MCF 10A (cell line): ENCODE measurements at places on chromosomes 5 and 9. TPM values are rescaled to one million over a fixed set of nuclear protein-coding genes. Genes with fewer than 3 reads are reported as not detected.
A peak's percentile ranks its signal among the peaks of the same experiment; 100 is the strongest.

Gene PROB1
- 2.3 and 3.1 TPM in 2 replicates for total RNA-seq

Gene IL3
- not detected in 2 replicates for total RNA-seq

Gene RAD17
- 21.9 and 25.9 TPM in 2 replicates for total RNA-seq

Gene SYNPO
- total RNA-seq = 6.3 and 7.1 TPM in 2 replicates

Gene LAMC3
- total RNA-seq = not detected in 2 replicates

Gene PCDHGA6
- 0.44 and 0.49 TPM in 2 replicates for total RNA-seq

Gene PLAC8L1
- total RNA-seq = 2.5 and 3.0 TPM in 2 replicates

Gene INPP5E
- total RNA-seq = 16.3 and 17.4 TPM in 2 replicates

Gene CA9
- not detected in 2 replicates for total RNA-seq

Gene FSTL4
- total RNA-seq = 0.12 TPM in 1 of 2 replicates, not detected in the other

Gene ZFR
- total RNA-seq = 109 and 111 TPM in 2 replicates

Gene ANKRD18B
- 12.5 and 13.0 TPM in 2 replicates for total RNA-seq

Gene HMMR
- total RNA-seq = 29.3 and 43.5 TPM in 2 replicates

Gene LTC4S
- total RNA-seq = 2.1 and 2.2 TPM in 2 replicates

DNA sequence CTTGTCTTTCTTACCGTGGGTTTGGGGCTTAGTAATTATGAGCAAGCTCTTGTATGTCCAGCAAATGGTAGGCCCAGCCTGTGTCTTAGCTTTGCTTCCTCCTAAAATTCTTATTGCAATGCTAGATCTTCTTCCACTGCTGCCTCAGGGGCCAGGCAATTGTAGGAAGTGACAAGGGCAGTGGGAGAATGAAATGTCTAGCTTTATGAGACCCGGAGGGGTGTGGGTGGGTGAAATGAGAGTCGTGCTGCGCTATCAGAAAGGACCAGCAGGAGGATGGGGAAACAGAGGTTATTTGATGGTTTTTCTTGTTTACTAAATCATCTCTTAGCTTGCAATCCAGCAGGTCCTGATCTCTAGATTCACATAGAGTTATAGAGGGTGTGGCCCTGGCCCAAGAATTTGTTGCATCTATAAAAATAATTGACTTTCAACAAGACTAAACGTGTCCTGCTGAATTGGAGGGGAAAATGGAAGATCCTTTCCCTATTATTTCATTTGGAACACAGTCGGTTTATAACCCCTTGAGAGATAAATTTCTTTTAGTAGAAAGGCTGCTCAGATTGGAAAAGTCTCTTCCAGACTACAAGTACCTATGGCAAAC lies 43.7 kb downstream of the ZNF366 start:
- no peak for DNase-seq

GRCh38 chr5:150636391-150637244 lies 3.8 kb upstream of the SYNPO start:
- DNase-seq = peak; percentile 96

GRCh38 chr5:139481122-139481533 lies 1.4 kb downstream of the STING1 start:
- peak; percentile 81 for DNase-seq

GRCh38 chr9:117772960-117773359 lies 68.8 kb downstream of the TLR4 start:
- peak; percentile 57 for DNase-seq

- no peak for DNase-seq
Measured at GRCh38 chr5:57658018-57658417, 175.4 kb upstream of the ACTBL2 start.

DNA sequence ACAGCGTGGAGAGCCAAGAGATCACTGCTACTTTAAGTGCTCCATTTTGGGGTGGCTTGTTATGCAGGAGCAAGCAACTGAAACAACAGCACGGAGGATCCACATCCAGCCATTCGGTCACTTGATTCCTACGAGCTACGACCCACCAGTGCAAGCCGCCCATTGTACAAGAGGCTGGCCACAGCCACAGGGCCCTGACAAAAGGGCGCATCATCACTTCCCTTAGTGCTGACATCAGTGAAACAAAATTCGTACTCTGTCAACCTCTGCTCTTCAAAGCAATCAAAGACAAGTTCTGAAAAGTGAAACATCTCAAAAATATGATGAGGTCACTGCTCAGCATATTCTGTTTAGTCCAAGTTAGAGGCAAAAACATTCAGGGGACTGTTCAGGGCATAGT lies 168.4 kb downstream of the GADD45G start:
- no peak for DNase-seq

GRCh38 chr9:8558176-8558575 lies 758.6 kb upstream of the DMAC1 start:
- peak; percentile 81 for DNase-seq

DNA sequence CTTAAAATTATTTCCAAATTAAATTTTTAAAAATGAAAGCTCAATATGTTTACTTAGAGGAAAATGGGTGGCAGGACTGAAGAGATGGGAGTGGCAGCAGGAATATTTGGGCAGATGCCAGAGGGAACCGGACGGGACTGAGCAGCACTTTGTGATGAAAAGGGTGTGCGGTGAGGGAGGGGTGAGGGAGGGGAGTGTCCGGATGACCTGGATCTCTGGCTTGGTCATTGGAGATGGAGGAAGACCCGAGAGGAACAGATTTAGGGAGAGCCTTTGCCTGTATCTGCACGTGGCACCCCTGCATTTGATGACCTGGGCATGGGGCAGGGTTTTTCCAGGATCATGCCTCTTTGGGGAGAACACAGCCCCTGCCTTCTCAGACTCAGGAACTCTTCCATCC lies 201.1 kb upstream of the MVB12B start:
- no peak for DNase-seq

GRCh38 chr9:71793386-71794105 lies 25.2 kb upstream of the CEMIP2 start:
- no peak for DNase-seq

- no peak for DNase-seq
Measured at GRCh38 chr5:112121258-112121657, 297.8 kb downstream of the EPB41L4A start.

GRCh38 chr5:96537386-96537785 lies 104.3 kb upstream of the PCSK1 start:
- DNase-seq = peak; percentile 44

- peak; percentile 89 for DNase-seq
Measured at GRCh38 chr9:19174127-19174912, 47.0 kb upstream of the PLIN2 start.

DNA sequence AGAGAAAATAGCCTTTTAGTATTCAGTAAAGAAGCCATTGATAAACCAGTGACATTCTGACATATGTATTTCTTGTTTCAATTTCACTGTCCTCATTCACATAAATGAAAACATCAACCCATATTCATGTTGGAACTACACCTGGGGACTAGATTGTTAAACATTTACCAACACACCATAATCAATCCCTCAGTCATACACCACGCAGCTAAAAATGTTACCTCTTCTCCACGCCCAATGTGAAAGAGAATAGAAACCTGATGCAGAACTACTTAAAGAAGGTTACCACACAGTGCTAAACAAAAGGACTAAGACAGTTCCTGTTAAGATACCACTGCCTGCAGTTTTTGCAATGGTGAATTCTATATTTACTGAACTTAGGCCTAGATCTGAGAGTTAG lies 518.9 kb downstream of the PRELID2 start:
- no peak for DNase-seq

GRCh38 chr5:150441813-150442698 lies 7.5 kb downstream of the RPS14 start:
- peak; percentile 27 for DNase-seq

- no peak for DNase-seq
Measured at GRCh38 chr5:176184608-176185132, 53.6 kb upstream of the SIMC1 start.

DNA sequence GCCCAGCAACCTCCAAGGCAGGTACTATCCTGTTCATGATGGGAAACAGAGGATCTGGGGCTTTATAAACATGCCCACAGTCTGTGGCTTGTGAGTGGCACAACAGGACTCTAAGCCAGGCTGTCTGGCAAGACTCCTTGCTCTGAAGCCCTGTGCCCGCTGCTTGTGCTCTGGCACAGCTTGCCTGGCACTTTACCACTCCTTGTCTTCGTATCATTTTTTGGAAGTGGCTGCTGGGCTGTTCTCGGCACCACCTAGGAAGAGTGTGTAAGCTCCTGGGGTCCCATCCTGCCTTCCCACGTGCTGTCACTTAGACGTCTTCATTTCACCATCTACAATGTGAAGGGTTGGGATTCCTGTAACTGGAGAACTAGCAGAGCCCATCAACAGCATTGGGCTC lies 59.3 kb upstream of the GLRX start:
- no peak for DNase-seq

- no peak for DNase-seq
Measured at GRCh38 chr5:107605596-107606125, 65.1 kb downstream of the EFNA5 start.

DNA sequence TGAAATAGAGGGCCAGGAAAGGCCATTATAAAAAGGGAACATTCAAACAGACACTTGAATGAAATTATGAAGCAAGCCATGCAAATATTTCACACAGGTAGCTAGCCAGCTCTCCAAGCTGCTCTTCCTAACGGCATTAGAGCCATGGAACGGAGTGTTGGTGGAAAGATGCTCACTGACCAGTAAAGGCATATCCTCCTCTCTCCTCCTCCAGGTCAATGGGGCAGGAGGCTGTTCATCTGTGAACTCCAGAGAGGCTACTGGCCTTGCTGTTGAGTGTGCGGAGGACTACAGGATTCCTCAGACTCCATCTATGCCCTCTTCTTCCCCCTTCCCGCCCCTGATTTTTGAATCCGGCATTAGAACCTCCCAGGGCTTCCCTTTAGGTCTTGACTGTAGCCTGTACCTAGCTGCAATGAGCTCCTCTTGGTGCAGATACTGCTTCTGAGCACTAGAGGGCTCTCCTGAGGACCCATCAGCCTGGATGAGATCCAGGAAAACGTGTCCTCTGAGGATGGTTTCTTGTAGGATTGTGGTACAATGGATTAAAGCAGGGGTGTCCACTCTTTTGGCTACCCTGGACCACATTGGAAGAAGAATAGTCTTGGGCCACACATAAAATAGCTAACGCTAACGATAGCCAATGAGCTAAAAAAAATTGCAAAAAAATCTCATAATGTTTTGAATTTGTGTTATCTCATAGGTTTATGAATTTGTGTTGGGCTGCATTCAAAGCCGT lies 162.2 kb downstream of the SREK1 start:
- peak; percentile 79 for DNase-seq

- no peak for DNase-seq
Measured at GRCh38 chr5:166166071-166166470, 2125.4 kb upstream of the WWC1 start.

DNA sequence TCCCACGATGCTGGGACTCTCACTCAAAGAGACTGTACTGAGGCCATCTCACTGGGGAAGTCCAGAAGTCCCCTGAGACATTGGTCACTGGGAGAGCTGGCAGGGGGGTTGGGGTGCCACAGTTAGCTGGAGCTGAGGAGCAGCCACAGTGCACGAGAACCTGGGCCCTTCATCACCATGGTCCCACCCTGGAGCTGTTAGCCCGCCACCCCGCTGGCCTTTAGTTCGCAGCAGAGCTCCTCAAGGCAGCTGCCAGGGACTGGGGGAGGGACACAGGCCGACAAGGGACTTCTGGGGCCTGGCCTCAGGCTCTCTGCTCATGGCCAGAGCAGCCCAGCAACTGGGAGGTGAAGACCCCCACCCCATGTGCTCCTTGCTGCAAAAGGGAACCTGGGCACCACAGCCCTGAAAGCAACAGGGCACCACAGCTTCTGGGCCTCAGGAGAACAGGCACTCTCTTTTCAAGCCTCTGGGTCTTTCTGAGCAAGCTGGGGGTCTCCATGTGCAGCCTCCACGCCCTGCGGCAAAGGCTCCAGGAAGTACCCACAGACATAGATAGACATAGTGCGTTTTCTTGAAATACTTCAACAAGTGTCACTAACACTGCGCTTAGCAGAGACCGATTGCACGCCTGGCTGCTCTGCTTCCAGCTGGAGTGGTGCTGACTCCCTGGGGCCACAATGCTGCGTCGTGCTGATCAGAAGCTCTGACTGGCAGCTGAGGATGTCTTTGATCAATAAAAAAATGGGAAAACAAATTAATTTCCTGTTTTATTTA lies 46.0 kb downstream of the VAV2 start:
- DNase-seq = no peak

DNA sequence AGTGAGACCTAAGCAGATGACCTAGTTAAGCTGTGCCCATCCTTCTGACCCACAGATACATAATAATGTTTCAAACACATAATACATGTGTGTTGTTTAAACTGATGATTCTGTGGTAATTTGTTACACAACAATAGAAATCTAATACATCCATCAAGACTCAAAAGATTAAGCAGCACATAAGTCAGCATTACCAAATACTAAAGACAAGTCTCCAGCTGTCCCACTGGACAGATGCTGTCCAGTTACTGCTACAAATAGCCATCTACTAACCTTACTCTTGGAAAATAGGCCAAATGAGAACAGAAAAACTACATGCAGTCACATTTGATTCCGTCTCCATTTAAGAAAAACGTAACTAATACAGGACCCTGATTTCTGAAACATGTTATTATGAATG lies 10.8 kb downstream of the TRMO start:
- DNase-seq = no peak

DNA sequence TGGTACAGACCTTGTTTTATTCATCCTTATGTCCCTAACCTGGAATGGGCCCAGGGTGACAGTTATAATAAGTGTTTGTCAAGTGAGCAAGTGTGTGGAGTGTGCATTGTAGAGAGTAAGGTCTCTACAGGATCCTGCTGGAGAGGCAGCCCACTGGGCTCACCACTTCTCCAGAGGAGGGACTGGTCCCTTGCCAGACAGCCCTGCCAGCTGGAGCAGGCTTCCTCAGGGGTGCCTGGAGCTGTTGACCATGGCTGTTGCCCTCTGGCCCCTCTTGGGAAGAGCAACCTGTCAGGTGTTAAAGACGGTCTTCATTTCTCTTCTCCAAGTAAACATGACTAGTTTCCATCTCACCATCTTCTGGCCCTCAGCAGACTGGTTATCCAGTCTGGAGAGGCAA lies 20.0 kb downstream of the IRF1 start:
- no peak for DNase-seq

GRCh38 chr5:123094919-123095797 lies 6.1 kb downstream of the PRDM6 start:
- no peak for DNase-seq

- peak; percentile 90 for DNase-seq
Measured at GRCh38 chr5:31935496-31936369, 238.4 kb downstream of the GOLPH3 start.

GRCh38 chr5:178637356-178638074 lies 10.7 kb upstream of the CLK4 start:
- no peak for DNase-seq

DNA sequence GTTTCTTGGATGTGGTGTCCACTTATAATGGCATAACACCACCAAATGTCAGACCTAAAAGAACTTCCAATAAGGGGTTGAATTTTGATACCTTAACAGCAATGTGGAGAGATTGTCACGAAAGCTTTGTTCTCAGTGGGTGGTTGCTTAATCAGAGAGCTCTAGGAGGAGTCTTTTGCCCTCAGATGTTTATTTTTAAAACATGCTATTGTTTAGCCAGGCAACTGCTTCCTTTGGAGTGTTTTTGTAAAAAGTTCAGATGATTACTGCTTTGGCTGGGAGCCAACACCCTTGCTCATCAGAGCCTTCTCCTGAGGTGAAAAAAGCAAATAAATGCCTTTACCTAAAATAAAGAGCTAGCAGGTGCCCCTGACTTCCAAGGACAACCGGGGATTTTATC lies 65.0 kb downstream of the SLC1A1 start:
- peak; percentile 68 for DNase-seq
